Prostate gland (tissue), 2 donors: ENCODE measurements at places on chromosomes 5 and 9.
A peak's percentile ranks its signal among the peaks of the same experiment; 100 is the strongest.

DNA sequence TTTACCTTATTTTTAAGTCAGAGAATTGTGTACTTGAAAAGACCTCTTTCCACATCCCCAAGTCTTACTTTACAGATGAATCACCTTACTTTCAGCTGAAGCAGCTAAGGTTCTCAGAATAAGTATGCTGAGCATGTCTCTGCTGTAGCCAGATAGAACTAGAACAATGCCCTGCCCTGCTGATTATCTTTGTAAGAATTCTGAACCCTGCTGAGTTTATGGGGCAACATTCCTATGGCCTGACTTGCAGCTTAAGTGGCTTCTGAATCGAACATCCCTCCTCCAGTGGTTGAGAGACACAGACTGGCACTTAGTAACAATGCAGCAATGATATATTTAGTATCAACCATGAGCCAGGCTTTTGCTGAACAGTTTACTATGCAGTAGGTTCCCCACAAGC lies 592.0 kb upstream of the WWC1 start:
- DNase-seq, result peak; percentile 10

DNA sequence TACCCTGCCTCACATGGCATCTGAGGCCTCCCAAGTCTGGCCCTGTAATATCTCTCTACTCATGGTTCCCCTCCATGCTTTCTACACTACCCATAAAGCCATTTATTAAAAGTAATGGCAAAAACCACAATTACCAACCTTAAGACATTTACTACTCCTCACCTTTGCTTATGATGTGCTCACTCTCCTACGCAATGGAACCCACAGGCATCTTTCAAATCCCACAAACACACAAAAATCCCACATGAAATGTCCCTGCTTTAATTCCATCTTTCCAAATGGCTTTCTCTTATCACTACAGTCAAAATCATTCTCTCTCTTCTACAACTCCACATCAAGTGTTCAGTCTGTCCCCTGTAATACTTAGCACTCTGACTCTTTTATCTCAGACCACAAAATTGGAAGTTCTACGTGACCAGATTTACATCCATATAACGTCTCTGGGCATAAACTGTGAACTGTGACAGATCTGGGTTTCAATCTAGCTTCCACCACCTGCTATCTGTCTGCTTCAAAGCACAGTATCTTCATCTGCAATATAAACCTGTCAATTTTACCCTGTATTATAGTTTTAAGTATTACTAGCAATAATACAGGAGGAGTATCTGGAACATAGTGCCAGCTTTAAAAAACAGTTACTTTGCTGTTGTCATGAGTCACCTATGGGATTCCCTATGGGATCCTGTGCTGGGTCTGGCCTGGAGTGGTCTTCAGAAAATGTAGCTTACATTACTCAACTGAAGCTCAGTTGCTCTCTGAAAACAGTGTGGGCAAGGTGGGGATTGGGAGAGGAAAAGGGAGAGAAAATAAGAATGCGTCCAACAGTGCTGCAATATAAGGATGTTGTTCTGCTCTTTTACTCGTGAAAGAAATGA lies 137.1 kb upstream of the TRIM32 start:
- no peak for DNase-seq

DNA sequence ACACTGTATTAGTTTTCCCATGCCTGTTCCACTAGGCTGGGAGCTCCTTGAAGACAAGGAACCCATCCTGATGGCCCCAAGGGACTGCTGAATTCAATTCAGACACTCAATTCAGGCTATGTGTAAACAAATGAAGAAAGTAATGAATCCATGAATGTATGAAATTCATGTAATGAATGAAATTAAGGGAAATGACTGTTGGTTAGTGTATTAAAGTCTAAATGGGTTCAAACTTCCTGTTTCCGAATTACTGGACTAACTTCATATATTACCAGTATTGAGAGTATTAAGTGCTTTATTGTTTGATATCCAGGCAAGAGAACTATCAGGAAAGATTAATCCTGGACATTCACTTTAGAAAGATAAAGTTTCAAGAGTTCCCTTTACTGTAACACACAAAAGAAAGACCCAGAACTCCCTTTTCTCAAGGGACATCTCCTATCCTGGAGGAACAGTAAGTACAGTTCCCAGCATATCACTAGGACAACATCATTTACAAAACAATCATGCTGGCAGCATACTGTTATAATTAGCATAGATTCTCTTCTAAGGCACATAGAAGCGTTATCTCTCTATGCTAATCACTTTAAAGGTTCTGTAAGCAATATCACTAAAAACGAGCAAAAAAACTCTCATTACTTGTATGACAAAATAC lies 28.5 kb upstream of the IFNK start:
- DNase-seq, result no peak

- no peak for DNase-seq
Observed at GRCh38 chr5:140672455-140673186, 755 bp downstream of the DND1 start.
